Substantia nigra (tissue), 51 donors: ENCODE measurements at places on chromosomes 12 and 14.
A peak's percentile ranks its signal among the peaks of the same experiment; 100 is the strongest.

DNA sequence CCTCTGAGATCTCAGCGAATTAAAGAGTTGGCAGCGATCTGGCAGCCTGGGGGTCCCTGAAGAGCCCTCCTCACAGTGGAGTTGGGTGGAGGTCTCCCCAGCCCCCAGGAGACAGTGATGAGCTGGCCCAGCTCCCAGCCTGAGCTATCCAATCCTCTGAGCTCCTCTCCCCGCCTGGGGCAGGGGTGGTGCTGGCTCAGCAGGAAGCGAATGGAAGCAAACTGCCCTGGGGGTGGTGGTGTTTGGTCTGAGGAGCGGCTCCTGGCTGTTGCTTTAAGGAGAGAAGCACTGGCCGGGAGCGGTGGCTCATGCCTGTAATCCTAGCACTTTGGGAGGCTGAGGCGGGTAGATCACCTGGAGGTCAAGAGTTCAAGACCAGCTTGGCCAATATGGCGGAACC lies 19.5 kb upstream of the MEG3 start:
- DNase-seq = no peak

DNA sequence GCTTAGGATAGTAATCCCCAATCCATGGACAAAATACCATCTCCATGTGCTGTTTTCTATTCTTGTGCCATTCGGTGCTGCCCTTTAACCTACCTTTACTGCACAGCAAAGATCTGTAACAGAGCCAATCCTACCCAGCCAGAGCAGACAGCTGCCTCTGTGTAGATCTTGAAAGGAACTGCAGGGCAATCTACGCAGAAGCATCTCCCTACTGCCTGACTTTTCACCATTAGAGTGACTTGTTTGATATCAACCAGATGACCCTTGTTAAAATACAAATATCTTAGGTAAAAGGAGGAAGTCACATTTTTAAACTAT lies 33.9 kb upstream of the PPM1A start:
- no peak for DNase-seq

DNA sequence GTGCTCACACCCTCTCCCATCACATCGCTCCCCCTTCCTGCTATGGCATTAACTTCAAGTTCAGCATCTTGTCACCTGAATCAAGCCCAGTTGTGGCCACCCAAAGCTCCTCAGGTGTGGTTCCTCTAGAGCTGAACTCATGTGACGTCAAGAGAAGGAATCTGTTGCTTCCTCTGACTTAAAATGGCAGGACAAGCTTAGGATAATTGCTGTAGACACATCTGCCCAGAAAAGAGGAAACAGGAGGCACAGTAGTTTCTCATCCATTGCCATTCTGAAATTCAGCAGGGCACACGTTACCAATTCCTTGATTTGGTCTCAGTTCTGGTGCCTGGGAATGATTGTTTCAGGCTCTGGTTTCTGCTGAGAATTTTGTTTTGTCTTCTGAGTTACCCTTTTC lies 52.1 kb downstream of the RCOR1 start:
- DNase-seq = no peak

DNA sequence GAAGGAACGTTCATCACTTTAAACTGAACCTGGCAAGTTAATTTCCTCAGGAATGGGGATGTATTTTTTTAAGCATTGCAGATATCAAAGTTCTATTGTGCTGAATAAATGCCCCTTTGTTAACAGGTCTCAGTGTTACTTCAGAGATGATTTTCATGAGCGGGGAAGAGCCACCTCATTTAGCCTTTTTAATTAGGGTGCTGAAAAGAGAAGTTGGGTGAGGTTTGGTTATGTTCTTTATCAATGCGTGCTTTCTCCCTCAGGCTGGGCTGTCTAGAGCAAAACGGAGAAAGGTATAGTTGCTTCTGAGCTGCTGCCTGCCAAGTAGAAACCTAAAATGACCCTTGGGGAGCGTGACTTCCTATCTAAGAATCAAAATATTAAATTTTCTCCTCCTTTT lies 8.0 kb upstream of the HIP1R start:
- DNase-seq = no peak

DNA sequence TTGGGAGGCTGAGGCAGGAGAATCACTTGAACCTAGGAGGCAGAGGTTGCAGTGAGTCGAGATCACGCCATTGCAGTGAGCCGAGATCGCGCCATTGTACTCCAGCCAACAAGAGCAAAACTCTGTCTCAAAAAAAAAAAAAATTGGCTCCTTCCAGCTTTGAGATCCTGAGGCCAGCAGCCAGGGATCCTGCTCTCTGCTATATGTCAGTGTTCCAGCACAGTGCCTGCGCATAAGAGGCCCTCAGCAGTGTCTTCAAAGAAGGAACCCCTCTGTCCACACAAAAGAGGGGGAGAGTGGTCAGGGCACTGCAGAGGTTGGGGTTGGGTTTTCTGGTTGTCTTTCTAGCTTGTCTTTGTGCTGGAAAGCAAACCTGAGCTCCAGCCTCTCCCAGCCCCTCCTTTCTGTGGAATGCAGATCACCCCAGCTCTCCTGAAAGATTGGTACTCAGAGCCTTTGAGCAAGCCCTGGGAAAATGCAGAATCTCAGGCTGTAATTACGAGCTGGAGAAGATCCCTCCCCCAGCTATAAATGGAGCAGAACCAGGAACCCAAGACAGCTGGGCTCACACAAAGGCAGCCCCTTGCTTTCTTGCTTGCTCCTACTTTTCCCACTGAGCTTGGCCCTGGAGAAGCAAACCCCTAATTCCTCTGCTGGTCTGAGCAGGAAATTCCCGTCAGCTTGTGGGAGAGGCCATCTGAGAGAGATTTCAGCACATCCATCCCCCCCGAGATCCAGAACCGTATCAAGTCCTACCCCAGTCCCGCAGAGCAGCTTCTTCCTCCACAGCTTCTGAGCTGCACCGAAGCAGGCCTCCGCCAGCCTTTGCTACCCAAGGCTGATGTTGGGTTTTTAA lies 205.7 kb downstream of the ZFP36L1 start:
- DNase-seq = no peak

- no peak for DNase-seq
Measured at GRCh38 chr12:111446631-111447570, 41.2 kb downstream of the SH2B3 start.

DNA sequence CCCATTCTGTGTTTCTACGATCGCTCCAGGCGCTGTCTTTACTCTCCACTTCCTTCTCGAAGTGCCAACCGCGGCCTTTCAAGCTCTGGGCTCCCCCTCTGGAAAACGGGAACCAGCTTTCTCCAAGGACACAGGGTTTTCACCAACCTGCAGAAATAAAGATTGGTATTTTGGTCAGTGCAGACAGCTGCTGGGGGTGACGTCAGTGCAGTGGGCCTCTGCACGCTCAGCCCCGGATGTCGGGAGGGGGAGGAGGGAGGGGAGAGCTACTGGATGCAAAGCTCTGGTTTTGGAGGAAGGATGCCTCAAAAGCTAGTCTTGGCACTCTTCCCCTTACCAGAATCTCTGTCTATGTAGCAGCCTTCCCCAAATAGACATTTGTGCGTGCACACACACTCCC lies 19.9 kb downstream of the HRK start:
- peak; percentile 48 for DNase-seq

GRCh38 chr12:9367201-9367600 lies 159.0 kb upstream of the PZP start:
- no peak for DNase-seq

DNA sequence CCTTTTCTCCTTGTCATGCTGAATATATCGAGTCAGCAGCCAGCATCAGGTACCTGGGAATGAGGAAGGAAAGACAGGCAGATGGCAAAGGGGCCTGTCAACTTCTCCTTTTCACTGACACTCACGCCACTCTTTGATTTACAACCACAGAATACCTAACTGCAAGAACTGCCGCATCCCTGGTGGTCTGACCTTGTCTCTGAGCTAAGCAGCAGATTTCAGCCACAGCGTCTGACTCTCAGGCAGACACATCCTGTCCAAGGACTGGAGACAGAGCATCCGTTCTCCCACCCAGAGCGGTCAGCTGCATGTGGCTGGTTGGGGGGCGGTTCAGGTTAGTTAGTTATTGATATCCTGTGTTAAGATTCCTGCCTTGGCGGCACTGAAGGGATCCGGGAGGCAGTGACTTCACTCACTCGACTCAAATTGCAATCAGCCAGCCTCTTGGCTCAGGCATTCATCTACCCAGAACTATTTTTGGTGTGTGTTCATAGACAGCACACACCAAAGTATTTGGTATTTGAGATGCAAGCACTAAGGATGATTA lies 11.2 kb upstream of the MAP1LC3B2 start:
- no peak for DNase-seq

DNA sequence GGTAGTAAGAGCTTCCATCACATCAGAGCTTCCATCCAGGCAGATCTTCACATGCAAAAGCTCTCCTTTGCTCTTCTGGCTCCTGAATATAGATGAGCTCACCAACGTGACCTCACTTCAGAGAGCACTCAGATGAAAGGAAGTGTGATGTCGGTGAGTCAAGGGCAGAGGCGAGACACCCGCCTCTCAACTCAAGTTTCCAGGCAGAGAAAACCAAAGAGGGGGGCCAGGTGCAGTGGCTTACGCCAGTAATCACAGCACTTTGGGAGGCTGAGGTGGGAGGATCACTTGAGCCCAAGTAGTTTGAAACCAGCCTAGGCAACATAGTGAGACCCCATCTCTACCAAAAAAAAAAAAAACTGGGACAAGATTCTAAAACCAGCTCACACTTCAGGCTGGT lies 126.9 kb downstream of the DUSP6 start:
- DNase-seq = no peak
